ENCODE measurements at places on chromosomes 1 and 21.

- DNase-seq: no peak
Measured at GRCh38 chr1:160168016-160168415, 16.6 kb downstream of the ATP1A4 start.

DNA sequence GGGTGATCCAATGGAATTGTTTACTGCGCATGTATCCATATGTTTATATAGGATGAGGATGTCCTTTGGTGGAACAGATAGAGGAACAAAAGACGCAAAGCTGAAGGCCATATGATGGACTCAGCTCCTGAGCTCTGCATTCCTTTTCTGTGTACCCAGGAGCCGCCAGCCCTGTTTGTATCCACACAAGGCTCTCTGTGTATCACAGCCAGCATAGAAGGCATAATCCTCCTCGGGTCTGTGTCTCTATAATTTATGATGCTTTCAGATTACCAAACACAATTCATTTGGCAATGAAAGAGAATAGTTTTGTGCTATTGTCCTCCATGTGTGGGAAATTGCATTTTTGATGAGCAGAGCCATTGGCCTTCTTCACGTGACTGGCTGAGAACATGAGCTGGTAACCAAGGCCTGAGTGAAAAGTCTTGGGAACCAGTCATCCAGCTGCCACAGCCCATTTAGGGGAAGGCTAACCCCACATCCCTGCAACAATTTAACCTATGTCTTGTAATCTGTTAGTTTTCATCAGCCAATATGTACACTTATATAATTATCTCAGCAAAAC, 119.2 kb downstream of the PBX1 start:
- DNase-seq: no peak

DNA sequence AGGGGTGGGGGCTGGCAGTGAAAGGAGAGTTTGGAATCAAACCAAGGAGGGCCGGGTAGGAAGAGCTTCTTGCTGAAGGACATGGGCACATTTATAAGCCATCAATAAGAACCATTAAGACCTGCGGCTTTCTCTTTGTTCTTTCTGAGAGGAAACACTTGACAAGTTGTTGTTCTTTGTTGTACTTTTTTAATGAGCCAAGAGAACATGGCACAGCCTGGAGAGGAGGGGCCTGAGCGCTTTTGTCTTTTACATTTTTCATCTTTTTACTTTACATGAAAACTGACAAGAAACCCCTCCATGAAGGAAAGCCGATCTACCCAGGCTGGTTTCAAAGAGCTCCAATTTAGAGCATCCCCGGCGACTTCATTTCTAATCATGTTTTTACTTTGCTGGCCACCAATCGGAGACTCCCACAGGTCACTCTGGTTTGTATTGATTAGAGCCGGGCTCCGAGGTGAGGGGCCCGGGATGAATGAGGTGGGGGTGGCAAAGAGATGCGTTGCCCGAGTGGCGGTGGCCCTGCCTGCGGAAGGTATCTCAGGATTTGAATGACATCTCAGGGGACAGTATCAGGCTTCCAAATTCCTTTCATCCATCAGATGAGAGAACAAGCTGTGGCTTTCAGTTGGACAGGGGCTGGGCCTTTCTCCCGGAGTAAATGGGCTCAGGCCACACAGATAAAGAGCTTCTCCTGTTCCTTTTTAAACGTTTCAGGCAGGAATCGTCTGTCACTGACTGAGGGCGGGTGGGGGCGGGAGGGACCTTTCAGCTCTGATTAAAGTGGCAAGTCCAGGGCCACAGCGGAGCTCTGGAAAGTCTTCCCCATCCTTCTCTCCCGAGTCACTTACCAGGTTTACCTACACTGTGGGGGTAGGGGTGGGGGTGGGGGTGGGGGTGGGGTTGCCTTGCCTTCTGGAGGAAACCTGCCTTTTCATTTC, 138.8 kb upstream of the ARHGEF16 start:
- DNase-seq: no peak

- DNase-seq: no peak
Measured at GRCh38 chr1:10755970-10756521, 40.4 kb downstream of the CASZ1 start.

DNA sequence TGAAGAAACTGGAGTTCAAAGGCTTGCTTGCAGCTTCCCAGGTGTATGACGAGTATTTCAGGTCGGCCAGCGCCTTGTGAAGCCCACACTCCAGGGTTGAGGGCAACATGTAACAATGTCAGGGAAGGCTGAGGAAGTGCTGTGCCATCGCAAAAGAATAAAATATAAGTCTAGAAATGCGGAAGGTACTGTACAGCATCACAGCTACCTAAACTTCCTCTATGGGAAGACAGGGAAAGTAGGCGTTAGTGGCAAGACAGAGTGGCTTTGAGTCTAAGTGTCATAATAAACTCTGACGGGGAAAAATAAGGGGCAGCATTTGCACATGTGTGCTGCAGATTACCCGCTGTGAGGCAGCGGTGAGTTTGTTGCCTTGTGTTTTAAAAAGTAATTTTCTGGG, 28.9 kb downstream of the DOP1B start:
- DNase-seq: no peak

GRCh38 chr1:40422630-40423263, 27.5 kb upstream of the ZFP69B start:
- no peak for DNase-seq

DNA sequence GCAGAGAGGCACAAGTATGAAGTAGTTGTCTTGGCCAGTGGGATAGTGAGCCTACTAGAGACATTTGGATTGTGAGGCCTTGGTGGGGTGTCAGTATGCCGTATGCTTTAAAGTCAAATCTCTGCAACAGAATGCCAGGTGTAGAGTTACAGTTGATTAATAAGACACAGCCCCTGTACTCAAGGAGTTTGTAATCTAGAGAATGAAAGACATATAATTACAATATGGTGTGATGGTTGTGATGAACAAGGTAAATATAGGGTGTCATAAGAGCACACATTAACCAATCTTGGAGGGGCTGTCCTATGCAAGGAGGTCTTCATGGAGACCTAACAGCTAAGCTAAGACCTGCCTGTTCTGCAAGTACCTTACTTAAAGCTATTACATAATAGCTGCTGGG, 113.1 kb downstream of the ATF6 start:
- DNase-seq: no peak

GRCh38 chr21:14383596-14384180, 742 bp upstream of the HSPA13 start:
- no peak for DNase-seq

DNA sequence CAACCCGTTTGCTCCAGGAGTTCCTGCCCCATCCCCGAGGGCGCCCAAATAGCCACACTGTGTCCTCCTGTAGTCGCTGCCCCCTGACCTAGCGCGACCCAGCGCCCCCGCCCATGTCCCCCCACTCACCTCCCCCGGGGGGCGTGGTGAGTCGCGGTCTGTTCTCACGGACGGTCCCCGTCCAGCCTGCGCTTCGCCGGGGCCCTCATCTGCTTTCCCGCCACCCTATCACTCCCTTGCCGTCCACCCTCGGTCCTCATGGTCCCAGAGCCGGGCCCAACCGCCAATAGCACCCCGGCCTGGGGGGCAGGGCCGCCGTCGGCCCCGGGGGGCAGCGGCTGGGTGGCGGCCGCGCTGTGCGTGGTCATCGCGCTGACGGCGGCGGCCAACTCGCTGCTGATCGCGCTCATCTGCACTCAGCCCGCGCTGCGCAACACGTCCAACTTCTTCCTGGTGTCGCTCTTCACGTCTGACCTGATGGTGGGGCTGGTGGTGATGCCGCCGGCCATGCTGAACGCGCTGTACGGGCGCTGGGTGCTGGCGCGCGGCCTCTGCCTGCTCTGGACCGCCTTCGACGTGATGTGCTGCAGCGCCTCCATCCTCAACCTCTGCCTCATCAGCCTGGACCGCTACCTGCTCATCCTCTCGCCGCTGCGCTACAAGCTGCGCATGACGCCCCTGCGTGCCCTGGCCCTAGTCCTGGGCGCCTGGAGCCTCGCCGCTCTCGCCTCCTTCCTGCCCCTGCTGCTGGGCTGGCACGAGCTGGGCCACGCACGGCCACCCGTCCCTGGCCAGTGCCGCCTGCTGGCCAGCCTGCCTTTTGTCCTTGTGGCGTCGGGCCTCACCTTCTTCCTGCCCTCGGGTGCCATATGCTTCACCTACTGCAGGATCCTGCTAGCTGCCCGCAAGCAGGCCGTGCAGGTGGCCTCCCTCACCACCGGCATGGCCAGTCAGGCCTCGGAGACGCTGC, 1.1 kb downstream of the HTR6 start:
- no peak for DNase-seq

DNA sequence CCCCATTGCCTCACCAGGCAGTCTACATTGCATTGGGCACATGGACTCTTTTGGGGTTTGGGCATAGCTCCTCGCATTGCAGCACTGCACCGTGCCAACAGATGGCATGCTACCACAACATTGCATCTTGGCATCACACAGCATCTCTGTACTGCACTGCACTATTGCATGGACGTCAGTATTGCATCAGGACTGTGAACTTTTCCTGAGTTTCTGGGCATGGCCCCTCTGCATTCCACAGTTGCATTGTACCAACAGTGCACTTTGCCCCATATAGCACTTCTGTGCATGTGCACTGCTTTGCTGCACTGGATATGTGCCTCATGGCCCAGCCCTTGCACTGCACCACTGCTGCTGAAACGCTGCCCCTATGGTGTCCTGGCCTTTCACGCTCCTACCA, 9.6 kb downstream of the PTPRU start:
- DNase-seq: no peak

GRCh38 chr1:78143152-78143551, 97.4 kb downstream of the GIPC2 start:
- DNase-seq: no peak

GRCh38 chr21:31366825-31367224, 22.8 kb upstream of the TIAM1 start:
- DNase-seq: no peak

DNA sequence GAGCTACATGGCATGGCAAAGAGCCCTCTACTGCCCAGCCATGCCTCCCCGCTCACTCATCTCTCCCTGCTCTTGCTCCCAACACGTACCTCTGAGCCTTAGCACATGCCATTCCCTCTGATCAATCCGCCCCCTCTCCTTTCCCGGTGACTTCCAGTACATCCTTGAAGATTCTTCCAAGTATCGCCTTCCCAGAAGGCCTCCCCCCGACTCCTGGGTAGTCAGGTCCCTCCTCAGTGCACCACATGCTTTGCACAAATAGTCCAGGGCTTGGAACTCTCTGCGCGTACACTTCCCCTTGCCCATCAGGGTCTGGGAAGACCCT, 77.0 kb upstream of the IFFO2 start:
- DNase-seq: no peak

DNA sequence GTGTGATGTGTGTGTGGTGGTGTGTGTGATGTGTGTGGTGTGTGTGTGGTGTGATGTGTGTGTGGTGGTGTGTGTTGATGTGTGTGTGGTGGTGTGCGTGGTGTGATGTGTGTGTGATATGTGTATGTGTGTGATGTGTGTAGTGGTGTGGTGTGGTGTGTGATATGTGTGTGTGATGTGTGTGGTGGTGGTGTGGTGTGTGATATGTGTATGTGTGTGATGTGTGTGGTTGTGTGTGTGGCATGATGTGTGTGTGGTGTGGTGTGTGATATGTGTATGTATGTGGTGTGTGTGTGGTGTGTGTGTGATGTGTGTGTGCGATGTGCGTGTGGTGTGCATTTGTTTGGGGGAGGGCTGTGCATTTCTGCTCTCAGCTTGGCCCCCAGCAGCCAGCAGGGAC, 7.1 kb upstream of the PCBP3 start:
- DNase-seq: no peak

- no peak for DNase-seq
Measured at GRCh38 chr1:56168176-56168575, 411.2 kb downstream of the PLPP3 start.

DNA sequence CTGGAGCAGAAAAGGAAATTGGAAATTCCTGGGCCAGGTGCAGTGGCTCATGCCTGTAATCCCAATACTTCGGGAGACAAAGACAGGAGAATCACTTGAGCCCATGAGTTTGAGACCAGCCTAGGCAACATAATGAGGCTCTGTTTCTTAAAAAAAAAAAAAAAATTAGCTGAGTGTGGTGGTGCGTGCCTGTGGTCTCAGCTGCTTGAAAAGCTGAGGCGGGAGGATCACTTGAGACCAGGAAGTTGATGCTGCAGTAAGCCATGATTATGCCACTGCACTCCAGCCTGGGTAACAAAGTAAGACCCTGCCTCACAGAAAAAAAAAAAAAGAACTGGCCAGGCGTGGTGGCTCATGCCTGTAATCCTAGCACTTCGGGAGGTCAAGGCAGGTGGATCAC, 56.7 kb downstream of the SRSF11 start:
- DNase-seq: no peak

DNA sequence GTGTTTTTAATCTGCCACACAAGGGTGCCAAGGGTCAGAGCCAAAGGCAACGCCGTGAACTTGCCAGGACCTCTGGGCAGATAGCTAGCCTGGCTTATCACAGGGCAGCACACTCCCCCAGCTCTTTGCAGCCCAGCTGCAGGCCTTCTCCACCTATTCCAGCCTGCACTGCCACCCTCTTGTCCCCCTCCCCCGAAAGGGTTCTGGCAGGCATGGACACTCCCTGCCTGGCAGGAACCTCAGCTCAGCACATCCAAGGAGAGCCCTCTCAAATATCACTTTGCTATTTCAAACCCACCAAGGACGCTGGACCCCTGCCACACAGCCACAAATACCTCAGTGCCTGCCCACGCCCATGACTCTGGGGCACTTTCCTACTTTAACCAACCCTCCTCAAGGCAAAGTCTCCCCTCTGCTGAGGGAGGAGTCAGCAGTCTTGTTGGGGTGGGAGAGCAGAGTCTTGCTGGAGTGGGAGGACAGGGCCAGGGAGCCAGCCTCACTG, 9.1 kb downstream of the SSBP3 start:
- DNase-seq: no peak

DNA sequence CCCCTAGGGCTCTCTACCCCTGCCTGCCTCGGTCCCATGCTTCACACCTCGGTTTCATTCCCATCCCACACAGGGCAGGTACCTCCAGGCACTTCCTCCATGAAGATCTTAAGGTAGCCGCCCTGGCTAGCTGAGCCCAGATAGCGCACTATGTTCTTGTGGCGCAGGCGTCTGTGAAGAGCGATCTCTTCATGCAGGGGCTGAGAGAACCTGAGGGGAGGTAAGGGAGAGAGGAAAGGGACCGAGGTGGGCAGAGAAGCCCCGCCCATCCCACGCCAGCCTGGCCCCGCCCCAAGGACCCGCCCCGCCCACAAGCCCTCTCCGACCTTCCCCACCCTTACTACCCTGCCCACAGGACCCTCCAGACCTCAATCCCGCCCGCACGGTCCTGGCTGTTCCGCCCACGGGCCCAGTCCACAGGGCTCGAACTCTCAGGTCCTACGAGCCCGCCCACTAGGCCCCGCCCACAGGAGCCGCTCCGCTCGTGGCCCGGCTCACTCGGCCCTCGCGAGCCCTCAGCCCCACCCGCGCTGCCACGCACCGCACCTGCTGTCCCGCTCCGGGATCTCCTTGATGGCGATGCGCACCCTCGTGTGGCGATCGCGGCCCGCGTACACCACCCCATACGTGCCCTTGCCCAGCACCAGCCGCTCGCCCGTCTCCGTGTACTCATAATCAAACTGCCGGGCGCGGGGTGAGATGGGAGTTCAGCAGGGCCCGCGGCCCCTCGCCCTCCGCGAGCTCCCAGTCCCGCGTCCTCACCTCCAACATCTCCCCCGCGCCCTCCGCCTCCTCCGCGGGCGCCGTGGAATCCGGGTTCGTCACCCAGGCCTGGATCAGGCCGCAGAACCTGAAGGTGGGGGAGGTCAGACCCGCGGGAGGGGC, 6.4 kb downstream of the MAP3K6 start:
- no peak for DNase-seq

- no peak for DNase-seq
Measured at GRCh38 chr21:37074546-37074945, 1.5 kb downstream of the TTC3 start.

GRCh38 chr1:111217183-111217910, 10.2 kb upstream of the CHI3L2 start:
- no peak for DNase-seq

Data from NCI-H1048 (cell line).